ENCODE measurements at places on chromosomes 6 and 20. TPM values are rescaled to one million over a fixed set of nuclear protein-coding genes. Genes with fewer than 3 reads are reported as not detected.
A peak's percentile ranks its signal among the peaks of the same experiment; 100 is the strongest.

- DNase-seq: peak; percentile 98
These were observed at the start of the genes HSPA1A and HSPA1L for GRCh38 chr6:31815025-31815838. TSS of gene HSPA1A (plus strand) at chr6:31815543. CDS start at chr6:31815757, 214 bp downstream. TSS of gene HSPA1L (minus strand) at chr6:31815283. CDS start at chr6:31811972, 3,311 bp downstream.

CRISP3 gene
- polyA plus RNA-seq: not detected

GRCh38 chr6:29723666-29724588, 693 bp downstream of the HLA-F start:
- no peak for DNase-seq

GRCh38 chr20:11395581-11395980, 522.1 kb upstream of the BTBD3 start:
- DNase-seq: no peak

DNA sequence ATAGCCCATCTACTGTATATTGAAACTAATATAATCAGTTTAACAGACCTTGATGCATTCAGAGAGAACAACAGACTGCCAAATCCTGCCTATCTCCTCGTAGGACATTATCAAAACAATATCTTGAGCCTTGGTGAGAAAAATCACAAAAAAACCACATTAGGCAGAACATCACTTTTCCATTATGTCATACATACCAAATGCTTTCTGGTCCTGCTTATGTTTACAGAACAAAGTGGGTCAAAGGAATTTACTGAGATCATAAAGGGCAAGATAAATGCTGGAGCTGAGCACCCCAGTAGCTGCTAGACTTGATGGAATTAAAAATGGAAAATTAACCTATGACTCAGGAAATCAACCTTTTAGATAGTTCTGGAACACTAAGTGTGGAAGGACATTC, 195.3 kb upstream of the KCNK16 start:
- DNase-seq: no peak

GRCh38 chr6:136611746-136612145, 61.5 kb upstream of the MAP7 start:
- DNase-seq: no peak

GRCh38 chr20:59786801-59787537, 146.5 kb downstream of the SYCP2 start:
- no peak for DNase-seq

COX4I2 gene
- 9.0 TPM for polyA plus RNA-seq

Measured in muscle of back (tissue), 13 donors.